ENCODE measurements at places on chromosomes 11 and 22. TPM values are rescaled to one million over a fixed set of nuclear protein-coding genes. Genes with fewer than 3 reads are reported as not detected.

TMEM86A gene
- total RNA-seq, result 1.3 TPM

FAM111B gene
- 6.3 TPM for total RNA-seq

UBASH3B gene
- total RNA-seq, result 31.2 TPM

SHISAL1 gene
- under 0.01 TPM for total RNA-seq

OR51G1 gene
- total RNA-seq, result not detected

OR56A1 gene
- not detected for total RNA-seq

B4GAT1 gene
- 23.8 TPM for total RNA-seq

CECR2 gene
- 0.19 TPM for total RNA-seq

TIMM10 gene
- 37.5 TPM for total RNA-seq

SOX10 gene
- not detected for total RNA-seq

TYMP gene
- total RNA-seq, result 20.4 TPM

FOSL1 gene
- 7.4 TPM for total RNA-seq

ZNRF3 gene
- total RNA-seq, result 2.6 TPM

FAM227A gene
- 2.1 TPM for total RNA-seq

MYO18B gene
- total RNA-seq, result 0.09 TPM

SOX6 gene
- under 0.01 TPM for total RNA-seq

RTN4R gene
- 0.54 TPM for total RNA-seq

Data from endothelial cell of coronary artery (primary cell).